ENCODE measurements at places on chromosomes 12 and 14. TPM values are rescaled to one million over a fixed set of nuclear protein-coding genes. Genes with fewer than 3 reads are reported as not detected.

GRCh38 chr12:63967358-63968145 lies 123.1 kb downstream of the SRGAP1 start:
- DNase-seq, result no peak
- H3K4me3 ChIP-seq, result no peak overlapping the region
- H3K4me1 ChIP-seq, result peaks cover 4% of the 10 kb centered on the region

- peaks cover 43% of the 10 kb centered on the region for H3K36me3 ChIP-seq
- no peak for DNase-seq
- H3K27ac ChIP-seq, result no peak overlapping the region
- H3K4me3 ChIP-seq, result no peak overlapping the region
- H3K4me1 ChIP-seq, result peaks cover 18% of the 10 kb centered on the region
Measured at GRCh38 chr14:105250986-105251385, 2.7 kb downstream of the BTBD6 start.

- no peaks in the 10 kb centered on the region for H3K4me1 ChIP-seq
- H3K27ac ChIP-seq, result no peak overlapping the region
- H3K4me3 ChIP-seq, result no peak overlapping the region
- H3K36me3 ChIP-seq, result no peaks in the 10 kb centered on the region
Measured at GRCh38 chr12:89873745-89874144, 165.1 kb upstream of the ATP2B1 start.

GRCh38 chr12:6899427-6899826 lies 5.2 kb upstream of the LRRC23 start:
- H3K27me3 ChIP-seq, result no peaks in the 10 kb centered on the region
- no peak overlapping the region for H3K27ac ChIP-seq
- H3K4me1 ChIP-seq, result peaks cover 5% of the 10 kb centered on the region
- no peaks in the 10 kb centered on the region for H3K36me3 ChIP-seq

GRCh38 chr12:26126340-26127284 lies 1.8 kb upstream of the BHLHE41 start:
- peak overlapping the region; percentile 99 for H3K27ac ChIP-seq
- peak; percentile 96 for DNase-seq
- no peaks in the 10 kb centered on the region for H3K36me3 ChIP-seq
- peak overlapping the region; percentile 73 for H3K4me3 ChIP-seq

GRCh38 chr14:40197344-40197743 lies 765.1 kb upstream of the FBXO33 start:
- no peak overlapping the region for H3K4me3 ChIP-seq
- H3K4me1 ChIP-seq, result no peaks in the 10 kb centered on the region
- H3K27ac ChIP-seq, result no peak overlapping the region
- no peaks in the 10 kb centered on the region for H3K27me3 ChIP-seq

DNA sequence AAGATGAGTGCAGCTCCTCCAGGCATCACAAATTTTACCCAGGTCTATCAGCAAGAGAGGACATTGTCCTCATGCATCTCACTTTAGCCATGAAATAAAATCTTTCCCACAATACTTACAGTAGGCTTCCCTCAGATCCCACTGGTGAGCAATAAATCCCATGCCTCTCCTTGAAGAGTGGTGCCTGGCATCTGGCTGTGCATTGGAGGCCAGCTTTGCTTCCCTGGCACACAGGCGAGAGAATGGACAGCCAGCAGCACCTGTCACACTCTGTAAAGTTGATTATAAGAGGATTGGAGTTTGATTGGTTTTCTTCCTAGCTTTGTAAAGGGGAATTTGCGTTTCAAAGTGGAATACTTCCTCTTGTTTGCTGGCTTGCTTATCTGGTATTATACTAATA lies 1153.9 kb downstream of the AACS start:
- DNase-seq, result no peak
- H3K4me1 ChIP-seq, result no peaks in the 10 kb centered on the region
- H3K27me3 ChIP-seq, result no peaks in the 10 kb centered on the region
- H3K4me3 ChIP-seq, result no peak overlapping the region

DNA sequence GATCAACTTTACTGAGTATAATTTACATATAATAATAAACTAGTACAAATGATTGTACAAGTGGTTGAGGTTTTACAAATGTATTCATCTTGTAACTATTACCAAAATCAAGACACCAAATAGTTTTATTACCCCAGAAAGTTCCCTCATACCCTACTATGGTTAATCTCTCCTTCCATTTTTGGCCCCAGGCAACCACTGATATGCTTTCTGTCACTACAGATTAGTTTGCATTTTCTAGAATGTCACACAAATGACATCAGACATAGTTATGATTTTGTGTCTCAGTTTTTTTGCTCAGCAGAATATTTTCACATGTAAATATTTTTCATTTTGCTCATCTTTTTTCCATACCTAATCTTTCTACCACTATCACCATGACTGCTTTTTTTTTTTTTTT lies 49.1 kb downstream of the TMX1 start:
- no peaks in the 10 kb centered on the region for H3K36me3 ChIP-seq
- no peaks in the 10 kb centered on the region for H3K27me3 ChIP-seq

DNA sequence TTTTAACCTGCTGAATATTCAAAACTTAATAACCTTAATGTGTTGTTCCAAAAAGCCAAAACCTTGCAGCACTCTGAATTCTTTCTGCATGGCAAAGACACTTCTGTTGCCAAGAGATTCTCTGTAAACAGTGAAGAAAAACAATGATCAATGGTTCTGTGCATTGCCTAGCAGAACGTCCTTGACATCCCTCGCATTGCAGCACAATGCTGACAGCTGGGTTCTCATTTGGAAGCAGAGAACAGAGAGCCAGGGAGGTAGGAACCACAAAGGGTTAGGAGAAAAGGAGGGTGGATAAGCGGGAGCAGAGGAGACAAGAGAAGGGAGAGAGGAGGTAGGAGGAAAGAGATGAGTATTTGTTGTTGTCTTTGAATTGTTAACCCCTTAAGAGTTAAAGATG lies 501.1 kb downstream of the NAV3 start:
- no peaks in the 10 kb centered on the region for H3K27me3 ChIP-seq
- no peaks in the 10 kb centered on the region for H3K4me1 ChIP-seq
- H3K36me3 ChIP-seq, result no peaks in the 10 kb centered on the region

Gene MYO1A
- 89.5 TPM for polyA plus RNA-seq

- H3K4me3 ChIP-seq, result no peak overlapping the region
- H3K27ac ChIP-seq, result no peak overlapping the region
- H3K36me3 ChIP-seq, result no peaks in the 10 kb centered on the region
Measured at GRCh38 chr12:46942579-46942978, 116.8 kb upstream of the SLC38A4 start.

Gene TMCC3
- 16.9 TPM for polyA plus RNA-seq

- H3K27ac ChIP-seq, result no peak overlapping the region
- no peak overlapping the region for H3K4me3 ChIP-seq
- no peaks in the 10 kb centered on the region for H3K27me3 ChIP-seq
- H3K4me1 ChIP-seq, result peaks cover 5% of the 10 kb centered on the region
- DNase-seq, result no peak
Measured at GRCh38 chr12:59088673-59089072, 168.4 kb upstream of the LRIG3 start.
